Progenitor cell of endocrine pancreas (in vitro differentiated cells): ENCODE measurements at places on chromosomes 16 and 17. TPM values are rescaled to one million over a fixed set of nuclear protein-coding genes. Genes with fewer than 3 reads are reported as not detected.

GRCh38 chr16:16890964-16891363, 512.0 kb downstream of the NPIPA7 start:
- DNase-seq: no peak

The ITGAX gene
- not detected in 2 replicates for total RNA-seq

The UNK gene
- total RNA-seq: 70.0 and 72.8 TPM in 2 replicates

GRCh38 chr16:23088018-23088417, 61.2 kb downstream of the USP31 start:
- no peak for DNase-seq

The CLDN9 gene
- 2.2 and 2.9 TPM in 2 replicates for total RNA-seq
